ENCODE measurements at places on chromosomes 2 and 18.
A peak's percentile ranks its signal among the peaks of the same experiment; 100 is the strongest.

GRCh38 chr2:131413148-131413747 is 49.3 kb upstream of the RAB6D start:
- peak; percentile 68 for DNase-seq

GRCh38 chr2:239258248-239258647 is 142.6 kb downstream of the HDAC4 start:
- DNase-seq, result peak; percentile 69

GRCh38 chr18:32036506-32037180 is 18.0 kb downstream of the RNF125 start:
- peak; percentile 18 for DNase-seq

DNA sequence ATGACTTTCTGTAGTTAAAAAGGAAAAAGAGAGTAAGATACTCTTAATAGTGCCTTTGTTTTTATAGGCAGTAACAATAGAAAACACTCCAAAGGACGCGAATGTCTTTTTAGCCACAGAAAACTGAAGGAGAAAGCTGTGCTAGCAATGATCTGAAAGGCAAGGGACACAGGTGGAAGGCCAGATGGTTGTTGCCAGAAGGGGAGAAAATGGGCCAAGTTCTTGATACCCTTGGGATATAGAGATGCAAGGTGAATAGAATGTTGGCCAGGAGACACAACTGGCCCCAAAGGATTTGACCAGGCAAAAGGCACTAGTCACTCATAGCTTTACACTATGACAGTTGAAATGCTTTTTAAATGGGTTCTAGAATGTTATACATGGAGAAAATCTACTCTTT is 180.0 kb downstream of the NRXN1 start:
- no peak for DNase-seq

DNA sequence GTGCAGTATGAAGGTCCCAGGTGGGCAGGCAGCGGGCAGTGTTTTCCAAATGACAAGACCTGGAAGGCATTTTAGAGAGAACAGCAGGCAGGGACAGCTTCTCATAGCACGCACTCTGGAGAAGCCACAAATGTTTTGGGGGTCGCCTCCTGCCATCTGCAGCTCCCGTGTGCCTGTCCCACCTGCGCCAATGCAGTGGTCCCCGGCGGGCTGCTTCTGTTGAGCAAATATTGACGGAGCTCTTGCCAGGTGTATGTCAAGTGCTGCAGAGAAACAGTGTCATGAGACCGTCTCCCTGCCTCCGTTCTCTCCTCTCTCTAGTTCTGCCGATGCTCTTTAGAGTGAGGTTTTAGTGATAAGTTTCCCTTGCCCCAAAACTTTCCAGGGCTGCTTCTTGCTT is 174.8 kb downstream of the LDLRAD4 start:
- no peak for DNase-seq

- DNase-seq, result no peak
Observed at GRCh38 chr18:816869-817268, 4.8 kb upstream of the YES1 start.

DNA sequence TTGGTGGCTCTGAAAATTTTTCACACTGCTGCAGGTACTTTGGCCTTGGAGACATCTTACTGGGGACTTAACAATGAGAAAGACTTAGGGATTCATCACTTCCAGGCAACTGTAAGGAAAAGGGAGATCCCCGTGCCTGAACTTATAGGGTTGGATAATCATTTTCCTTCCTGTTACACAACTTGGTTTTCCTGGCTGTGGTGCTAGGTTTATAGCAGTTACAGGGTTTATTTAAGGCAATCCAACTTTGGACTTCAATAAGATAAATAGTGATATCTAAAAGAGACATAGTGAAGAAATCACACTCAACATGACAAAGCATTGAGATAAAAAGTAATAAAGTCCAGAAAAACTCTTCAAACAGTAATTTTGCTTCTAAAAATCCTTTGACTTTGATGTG is 70.2 kb upstream of the RAPH1 start:
- DNase-seq, result no peak

- DNase-seq, result no peak
Observed at GRCh38 chr18:56196495-56197225, 441.7 kb downstream of the TXNL1 start.

DNA sequence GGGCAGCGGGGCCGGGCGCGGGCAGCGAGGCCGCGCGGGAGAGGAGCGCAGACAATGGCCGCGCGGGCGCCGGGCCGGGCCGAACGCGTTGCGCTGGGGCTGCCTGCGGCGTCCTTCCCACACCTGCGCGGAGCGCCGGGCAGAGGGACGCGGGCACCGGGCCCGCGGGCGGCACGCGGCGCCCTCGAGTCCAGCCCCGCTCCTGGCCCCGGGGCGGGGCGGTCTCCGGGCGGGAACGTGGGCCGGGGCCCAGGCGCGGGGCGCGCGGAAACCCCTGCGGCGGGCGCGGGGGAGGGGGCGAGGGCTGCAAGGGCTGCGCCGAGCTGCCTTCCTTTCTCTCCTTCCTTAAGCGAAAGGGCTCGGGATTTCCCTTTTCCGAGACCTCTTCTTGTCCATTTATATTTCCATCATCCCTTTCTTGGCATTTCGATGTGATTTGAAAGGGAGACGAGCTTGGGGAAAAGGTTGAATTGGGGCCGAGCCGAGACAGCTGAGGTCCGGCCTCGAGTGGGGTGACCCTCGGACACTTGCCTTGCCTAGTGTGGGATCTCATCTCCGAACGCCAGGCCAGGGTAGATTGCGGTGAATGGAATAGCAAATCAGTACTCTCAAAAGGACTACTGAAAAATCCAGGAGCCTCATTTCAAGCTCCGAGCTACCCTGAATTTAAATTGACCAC is 676 bp downstream of the KLHL23 start:
- DNase-seq, result peak; percentile 28

Data from activated CD4-positive, alpha-beta T cell treated with anti-CD3 and anti-CD28 coated beads, Interleukin-10, Interleukin-2, amounts not matched to agents 100 ng/mL and 50 ng/mL, durations not matched to agents 16 hours and 8 hours (primary cell).